ENCODE measurements at places on chromosomes 5 and 9.

- no peak for DNase-seq
These were observed 28.1 kb downstream of the NEK6 start for GRCh38 chr9:124285903-124286291.

GRCh38 chr9:135065804-135066203 is 21.7 kb upstream of the OLFM1 start:
- no peak for DNase-seq

GRCh38 chr5:926417-927171 is 33.9 kb downstream of the TRIP13 start:
- no peak for DNase-seq

DNA sequence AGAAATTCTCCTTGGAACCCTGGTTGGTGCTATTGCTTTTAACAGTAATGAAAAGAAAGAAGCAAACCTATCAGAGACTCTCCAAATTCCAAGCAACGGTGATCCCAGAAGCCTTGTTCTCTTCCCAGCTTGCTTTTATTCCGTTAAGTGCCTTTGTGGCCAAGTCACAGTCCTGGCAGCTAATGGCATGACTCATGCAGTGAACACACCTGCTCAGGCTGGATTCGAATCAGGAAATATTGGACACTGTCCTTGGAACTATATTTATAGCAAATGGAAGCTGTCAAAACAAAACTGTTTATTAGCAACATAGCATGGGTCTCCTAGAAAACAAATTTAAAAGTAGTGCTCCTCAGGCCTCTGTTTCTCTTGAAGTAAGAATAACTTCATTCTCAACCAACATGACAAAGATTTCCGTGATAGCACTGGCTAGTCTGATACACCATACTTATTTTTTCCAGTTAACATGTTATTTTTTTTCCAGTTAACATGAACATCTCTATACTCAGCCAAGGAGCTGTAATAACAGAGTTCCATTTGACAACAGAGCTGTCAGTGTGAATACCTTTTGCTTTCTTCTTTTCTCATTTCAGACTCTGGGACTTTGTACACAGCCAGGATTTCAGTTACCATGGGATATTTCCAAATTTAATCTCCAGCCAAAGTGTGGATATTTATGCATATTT is 502.4 kb downstream of the GADD45G start:
- DNase-seq, result no peak

- DNase-seq, result no peak
These were observed 102.5 kb downstream of the PDE6A start for GRCh38 chr5:149841851-149842793.

DNA sequence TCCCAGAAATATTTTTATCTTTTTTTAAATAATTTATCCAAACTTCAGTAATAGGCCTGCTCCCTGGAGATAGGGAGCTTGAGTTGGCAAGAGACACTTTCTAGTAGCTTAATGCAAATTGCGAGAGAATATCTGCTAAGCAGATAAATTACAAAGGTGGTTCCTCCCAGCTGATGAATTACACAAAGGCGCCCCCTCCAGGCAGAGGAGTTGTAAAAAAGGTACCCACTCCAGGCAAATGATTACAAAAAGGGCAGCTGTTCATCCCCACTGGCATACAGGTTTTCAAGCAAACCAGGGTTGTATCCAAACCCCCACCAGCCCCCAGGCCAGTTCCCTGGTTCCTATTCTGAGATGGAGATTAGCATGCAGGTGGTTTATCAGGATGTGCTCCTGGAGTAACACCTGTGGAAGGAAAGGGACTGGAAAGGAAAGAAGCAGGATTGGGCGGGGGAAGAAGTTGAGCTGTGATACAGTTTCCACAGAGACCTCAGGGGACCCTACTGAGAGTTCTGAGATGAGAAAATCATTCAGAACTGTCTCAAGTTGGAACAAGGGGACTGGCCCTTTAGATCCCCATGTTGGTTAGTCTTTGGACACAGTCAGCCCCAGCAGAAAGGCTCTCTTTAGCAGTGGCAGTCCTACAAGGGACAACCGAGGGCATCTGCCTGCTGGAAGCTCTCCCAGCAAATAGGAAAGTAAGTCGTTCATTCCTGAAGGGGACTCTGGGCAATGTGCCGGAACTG is 25.5 kb downstream of the ESM1 start:
- no peak for DNase-seq

- no peak for DNase-seq
These were observed 43.1 kb upstream of the IGFBPL1 start for GRCh38 chr9:38467404-38467803.

GRCh38 chr9:21395778-21396717 is 10.8 kb upstream of the IFNA2 start:
- no peak for DNase-seq

Measured in cortex of kidney (tissue), 1 donor.